ENCODE measurements at places on chromosomes 6 and 20.

DNA sequence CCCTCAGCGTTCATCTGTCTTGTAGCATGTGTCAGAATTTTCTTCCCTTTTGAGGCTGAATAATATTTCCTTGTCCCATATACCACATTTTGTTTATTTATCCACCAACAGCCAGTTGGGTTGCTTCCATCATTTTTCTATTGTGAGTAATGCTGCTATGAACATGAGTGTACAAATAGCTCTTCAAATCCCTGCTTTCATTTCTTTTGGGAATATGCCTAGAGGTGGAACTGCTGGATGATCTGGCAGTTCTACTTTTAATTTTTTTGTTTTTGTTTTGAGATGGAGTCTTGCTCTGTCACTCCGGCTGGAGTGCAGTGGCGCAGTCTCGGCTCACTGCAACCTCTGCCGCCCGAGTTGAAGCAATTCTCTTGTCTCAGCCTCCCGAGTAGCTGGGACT lies 64.7 kb downstream of the SASH1 start:
- no peak for DNase-seq

GRCh38 chr6:170049641-170050561 lies 241.0 kb downstream of the DLL1 start:
- no peak for DNase-seq

GRCh38 chr6:66184091-66184490 lies 477.1 kb upstream of the EYS start:
- no peak for DNase-seq

DNA sequence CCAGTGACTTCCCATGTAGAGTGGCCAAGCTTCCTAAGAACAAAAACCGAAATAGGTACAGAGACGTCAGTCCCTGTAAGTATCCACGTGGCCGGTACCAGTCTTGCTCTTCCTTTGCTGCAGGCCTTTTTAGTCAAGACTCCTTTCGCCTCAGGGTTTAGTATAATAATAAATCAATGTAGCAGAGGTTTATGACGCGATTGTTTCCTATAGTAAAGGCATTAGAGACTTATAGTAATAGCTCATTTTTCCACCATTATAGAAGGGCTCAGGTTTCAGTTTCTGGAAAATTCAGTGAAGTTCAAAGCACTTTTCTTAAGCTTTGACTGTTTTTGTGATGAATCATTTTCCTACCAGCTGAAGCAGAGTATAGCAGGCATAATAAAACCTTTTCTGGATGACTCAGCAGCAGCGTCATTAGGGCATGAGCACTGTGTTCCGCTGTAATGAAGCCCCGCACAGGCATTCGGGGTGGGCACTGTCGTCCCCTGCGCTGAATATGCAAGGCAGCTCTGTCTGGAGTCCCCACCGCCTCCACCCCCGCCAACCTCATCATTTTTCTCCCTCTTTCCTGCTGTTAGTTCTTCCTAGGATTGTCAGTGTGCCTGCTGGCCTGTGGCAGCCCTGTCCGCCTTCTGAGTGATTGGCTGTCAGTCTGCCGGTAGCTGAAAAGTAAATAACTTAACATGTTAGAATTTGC lies 51.3 kb downstream of the PTPN1 start:
- no peak for DNase-seq

- DNase-seq, result peak; percentile 57
Observed at GRCh38 chr6:134074151-134075055, 22.0 kb upstream of the SLC2A12 start.

GRCh38 chr6:81834141-81834681 lies 81.7 kb upstream of the TENT5A start:
- DNase-seq, result no peak

DNA sequence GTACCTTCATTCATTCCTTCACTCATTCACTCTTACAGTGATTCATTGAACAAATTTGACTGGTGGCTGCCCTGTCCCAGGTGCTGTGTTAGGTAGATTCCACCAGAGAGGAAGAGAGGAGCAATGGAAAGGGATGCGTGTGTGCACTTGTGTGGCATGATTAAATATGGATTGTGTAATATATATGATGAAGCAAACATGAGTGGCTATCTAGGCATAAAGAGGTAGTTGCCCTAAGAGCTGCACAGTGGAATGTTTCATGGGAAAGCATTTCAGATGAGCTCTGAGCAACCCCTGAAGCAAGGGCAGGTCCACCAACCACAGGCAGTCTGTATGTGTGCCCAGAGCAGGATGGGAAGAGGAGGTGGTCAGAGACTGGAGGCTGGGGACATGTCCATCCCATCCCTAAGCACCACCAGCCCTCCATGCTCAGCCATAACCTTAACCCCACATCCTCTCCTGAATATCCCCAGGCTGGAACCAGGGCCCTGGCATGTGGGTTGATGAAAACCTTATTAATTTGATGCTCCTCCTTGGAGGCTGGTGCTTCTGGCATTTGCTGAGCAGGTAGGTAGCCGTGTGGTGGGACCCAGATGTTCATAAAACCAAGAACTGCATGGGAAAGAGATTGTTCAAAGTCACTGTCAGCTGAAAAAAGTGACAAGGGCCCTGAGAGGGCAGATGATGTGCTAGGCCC lies 226.2 kb downstream of the SYNDIG1 start:
- DNase-seq, result no peak

DNA sequence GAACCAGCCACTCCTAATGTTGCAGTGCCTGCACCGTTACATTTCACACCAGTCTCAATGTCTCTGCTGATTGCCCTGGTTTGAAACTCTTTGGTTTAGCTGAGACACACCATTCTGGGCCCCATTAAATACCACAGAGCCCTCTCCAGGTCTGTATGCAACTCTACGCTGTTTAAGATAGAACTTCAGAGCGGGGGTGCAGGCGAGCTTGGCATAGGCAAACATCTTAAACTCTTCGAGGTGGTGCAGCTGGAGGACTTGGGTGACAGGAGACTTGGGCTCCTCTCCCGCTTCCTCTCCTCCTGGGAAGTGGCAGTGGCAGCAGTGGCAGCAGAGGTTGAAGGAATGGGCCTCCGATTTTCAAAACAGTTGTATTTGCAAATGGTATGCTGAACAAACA lies 18.5 kb upstream of the SSR1 start:
- no peak for DNase-seq

- no peak for DNase-seq
Observed at GRCh38 chr6:163753430-163753829, 338.9 kb downstream of the QKI start.

GRCh38 chr20:16520154-16520553 lies 53.1 kb downstream of the KIF16B start:
- DNase-seq, result no peak

GRCh38 chr6:14876778-14877613 lies 368.9 kb upstream of the JARID2 start:
- DNase-seq, result no peak

DNA sequence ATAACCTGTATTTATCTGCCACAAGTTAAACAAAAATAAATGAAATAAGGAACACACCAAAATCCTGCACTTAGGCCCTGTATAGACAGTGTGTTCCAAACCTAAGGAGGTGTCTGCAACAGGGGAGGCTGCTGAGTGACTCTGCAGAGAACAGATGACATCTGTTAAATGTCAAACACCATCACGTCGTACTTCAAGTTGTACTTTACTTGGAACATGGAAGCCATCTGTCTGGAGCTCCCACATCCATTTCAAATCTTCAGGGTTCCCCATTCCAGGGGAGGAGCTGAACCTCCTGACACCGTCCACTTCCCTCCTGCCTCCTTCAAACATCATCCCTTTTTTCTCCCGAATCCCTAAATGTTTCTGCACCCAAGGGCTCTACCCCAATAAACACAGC lies 1.8 kb upstream of the MAP7 start:
- DNase-seq, result no peak

DNA sequence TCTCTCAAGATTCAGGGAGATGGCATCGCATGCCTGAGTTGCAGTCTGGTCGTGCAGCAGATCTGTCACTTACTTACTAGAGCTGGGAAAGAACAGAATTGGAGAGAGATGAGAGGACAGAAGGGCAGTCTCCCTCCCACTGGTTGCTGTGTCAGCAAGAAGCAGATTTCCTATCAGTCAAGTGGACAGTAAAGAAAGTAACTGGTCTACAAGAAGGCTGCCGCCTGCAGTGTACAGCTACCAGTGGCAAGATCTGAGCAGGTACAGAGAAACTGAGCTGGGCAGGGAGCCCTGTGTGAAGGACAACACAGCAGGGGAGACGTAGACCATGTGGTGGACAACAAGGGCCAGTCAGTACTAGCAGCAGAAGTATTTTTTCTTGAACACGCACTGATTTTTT lies 49.5 kb upstream of the PCSK2 start:
- DNase-seq, result no peak

DNA sequence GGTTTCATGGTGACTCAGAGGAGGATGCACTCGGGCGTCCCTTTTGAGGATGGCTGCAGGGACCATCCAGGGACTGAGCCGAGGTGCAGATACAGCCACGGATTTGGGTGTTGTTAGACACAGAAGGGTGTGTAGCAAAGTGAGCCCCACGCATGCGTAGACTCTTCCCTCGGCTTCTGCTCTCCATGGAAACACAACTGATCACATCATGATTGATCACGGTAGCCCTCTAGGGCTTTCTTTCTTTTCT lies 606 bp upstream of the ULBP1 start:
- no peak for DNase-seq

DNA sequence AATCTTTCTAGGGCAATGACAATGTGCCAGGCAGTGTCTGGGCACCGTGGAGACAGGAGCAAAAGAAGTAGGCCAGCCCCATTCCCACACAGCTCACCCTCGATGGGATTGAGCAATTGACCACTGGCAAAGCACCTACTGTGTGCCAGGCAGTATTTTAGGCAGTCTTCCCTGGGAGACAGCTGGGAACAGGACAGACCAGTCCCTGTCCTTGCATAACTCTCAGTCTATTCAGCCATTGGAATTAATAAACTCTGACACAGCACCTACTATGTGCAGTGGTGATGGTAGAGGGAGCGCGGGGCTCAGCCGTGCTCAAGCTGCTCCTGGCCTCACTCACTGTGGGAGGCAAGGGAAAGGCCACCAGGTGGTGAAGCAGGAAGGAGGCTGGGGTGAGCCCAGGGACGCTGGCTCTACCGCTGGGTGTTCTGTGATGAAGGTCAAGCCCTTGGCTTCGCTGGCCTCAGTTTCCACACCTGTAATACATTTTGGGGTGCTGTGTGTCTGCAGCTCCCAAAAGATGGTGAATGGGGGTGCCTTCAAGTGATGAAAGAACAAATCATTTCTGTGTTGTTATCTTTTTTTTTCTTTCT lies 122.3 kb upstream of the PMEPA1 start:
- no peak for DNase-seq

DNA sequence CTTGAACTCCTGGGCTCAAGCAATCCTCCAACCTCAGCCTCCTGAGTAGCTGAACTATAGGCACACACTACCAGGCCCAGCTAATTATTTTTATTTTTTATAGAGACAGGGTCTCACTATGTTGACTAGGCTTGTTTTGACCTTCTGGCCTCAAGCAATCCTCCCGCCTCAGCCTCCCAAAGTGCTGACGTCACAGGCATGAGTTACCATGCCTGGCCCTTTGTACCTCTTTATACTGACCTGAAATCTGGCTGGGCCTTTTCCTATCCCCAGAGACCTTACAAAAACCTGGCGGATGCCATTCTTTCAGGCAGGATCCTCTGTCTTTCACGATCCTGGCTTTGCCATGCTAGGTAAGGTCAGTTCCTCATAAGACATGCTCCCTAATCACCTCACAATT lies 11.5 kb downstream of the WFDC3 start:
- no peak for DNase-seq
